ENCODE measurements at places on chromosomes 1 and 21.
A peak's percentile ranks its signal among the peaks of the same experiment; 100 is the strongest.

GRCh38 chr21:14918527-14918926, 146.3 kb downstream of the NRIP1 start:
- DNase-seq, result no peak

- no peak for DNase-seq
Measured at GRCh38 chr1:160868141-160868540, 5.5 kb upstream of the CD244 start.

- DNase-seq, result peak; percentile 50
Measured at GRCh38 chr1:159161001-159161718, 10.3 kb upstream of the CADM3 start.

DNA sequence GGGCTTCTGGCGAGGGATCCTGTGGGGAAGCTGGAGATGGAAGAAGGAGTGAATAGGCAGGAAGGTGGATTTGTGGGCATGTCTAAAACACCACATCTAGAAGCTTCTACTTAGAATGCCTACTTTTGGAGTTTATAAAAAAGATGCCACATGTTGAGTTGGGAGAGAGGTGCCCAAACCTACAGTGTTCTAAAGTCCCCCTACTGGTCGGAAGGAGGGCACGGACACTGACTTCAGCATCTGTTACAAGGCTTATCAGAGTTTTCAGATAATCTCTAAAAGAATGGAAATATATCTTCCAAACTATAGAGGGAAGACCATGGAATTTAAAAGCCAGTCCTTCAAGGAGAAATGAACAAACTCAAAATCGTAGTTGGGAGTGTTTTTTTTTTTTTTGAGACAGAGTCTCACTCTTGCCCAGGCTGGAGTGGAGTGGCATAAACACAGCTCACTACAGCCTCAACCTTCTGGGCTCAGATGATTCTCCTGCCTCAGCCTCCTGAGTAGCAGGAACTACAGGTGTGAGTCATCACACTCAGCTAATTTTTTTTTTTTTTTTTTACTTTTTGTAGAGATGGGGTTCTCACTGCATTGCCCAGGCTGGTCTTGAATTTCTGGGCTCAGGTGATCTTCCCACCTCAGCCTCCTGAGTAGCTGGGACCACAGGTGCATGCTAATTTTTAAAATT, 14.8 kb downstream of the IBA57 start:
- DNase-seq, result no peak

GRCh38 chr21:44952116-44952928, 12.5 kb downstream of the SLX9 start:
- DNase-seq, result no peak

DNA sequence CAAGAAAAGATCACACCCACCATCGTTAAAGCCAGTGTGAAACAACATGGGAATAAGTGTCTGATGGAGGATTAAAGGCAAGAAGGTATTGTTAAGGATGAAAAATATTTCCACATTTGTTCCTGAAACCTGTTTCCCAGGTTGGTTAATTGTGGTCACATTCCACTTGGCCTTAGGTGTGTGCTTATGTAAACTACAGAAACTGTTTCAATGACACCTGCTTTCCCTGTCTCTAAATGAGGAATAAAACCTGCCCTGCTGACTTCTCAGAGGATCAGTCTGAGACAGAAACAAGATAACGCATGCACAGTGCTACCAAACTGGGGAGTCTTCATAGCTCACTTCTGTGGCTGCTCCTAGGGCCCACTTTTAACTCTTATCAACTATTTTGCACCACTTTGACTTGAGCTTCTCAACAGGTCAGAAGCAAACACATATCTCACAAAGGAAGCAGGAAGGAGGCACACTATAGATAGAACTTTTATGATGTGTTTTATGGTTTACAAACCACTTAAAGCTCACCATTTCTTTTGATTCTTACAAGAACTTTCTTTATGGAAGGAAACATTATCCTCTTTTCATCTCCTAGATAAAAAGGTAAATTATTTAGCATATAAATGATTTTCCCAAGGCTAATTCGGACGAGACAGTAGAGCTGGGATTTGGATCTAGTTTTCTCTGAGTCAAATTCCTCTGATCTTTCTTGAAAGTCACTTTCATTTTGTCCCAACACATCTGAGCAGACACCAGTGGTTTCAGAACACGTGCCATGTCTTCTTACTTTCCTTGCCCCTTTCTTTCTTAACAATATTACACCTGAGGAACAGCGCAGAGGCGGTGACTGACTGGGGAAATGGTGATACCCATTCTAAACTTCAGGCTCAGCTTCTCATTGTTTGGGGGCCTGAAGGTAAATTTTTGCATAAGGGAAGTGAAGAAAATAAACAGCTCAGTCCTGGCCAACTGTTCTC, 33.4 kb downstream of the CYP2J2 start:
- no peak for DNase-seq

- no peak for DNase-seq
Measured at GRCh38 chr1:183783342-183783741, 21.6 kb upstream of the RGL1 start.

Data from hepatic stellate cell (primary cell).